ENCODE measurements at places on chromosomes 2 and 18.
A peak's percentile ranks its signal among the peaks of the same experiment; 100 is the strongest.

GRCh38 chr2:129902731-129903585 is 76.5 kb upstream of the RAB6C start:
- DNase-seq = no peak

- DNase-seq = no peak
Observed at GRCh38 chr2:60318544-60318943, 234.9 kb downstream of the BCL11A start.

- DNase-seq = peak; percentile 11
Observed at GRCh38 chr18:76553715-76554546, 58.9 kb upstream of the ZNF516 start.

DNA sequence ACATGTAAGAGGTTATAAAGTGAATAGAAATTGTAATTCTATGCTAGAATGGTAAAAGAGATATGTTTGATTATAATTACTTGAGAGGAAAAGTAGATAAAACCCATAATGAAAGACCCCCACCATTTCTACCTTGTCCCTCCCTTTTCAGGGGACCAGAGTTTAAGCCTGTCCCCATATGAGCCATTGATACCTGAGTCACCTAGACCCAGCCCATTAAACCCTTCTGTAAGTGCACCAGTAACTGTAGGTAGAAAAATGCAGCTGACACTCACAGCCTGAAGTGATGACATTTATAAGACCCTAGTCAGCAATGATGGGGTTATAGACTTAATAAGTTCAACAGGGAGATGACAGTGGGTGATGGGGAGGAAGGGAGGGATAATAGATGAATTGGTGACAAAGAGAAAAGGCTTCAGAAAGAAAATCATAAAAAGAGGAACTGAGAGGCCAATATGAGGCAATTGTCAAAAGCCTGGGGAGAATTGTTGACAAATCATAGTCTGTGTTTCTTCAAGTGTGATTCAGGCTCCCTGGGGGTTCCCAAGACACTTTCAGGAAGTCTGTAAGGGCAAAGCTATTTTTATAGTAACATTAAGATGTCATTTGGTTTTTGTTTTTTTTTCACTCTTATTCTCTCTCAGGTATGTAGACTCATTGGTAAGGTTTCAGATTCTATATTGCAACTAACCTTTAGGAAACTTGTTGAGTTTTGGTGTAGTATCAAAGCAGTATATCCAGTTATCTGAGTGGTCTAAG is 544.2 kb downstream of the SATB2 start:
- DNase-seq = no peak

DNA sequence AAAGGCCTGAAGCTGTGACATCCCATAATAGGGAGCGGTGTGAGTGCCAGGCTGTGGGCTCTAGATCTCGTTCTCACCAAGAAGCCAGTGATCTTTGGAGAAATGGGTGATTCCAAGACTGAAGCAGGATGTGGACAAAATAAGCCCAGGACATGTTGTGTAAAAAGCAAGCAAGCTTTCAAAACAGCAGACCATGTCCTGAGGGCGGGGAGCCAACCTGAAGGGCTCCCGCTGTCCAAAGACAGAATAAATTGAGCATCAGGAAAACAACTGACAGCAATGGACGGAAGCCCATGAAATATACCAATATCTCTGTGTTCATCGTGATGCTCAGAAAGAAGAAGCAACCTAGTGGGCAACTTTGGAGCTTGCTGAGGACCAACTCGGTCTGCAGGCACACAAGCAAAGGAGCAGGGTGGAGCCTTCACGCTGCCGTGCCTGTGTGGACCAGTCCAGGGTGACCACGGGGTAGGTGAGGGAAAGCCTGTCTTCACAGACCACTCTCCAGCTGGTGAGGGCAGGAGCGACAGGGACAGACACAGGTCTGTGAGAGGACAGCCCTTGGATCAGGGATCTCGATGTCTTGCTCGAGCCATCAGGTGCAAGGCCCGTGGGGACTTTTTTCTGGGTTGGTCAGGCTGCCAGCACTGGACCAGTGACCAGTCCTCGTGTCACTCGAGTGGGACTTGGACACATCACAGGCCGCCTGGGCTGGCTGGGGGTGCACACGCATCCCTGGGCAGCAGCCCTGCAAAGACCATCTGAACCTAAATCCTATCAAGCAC is 21.5 kb downstream of the MTERF4 start:
- DNase-seq = no peak

Data from CD4-positive, alpha-beta T cell treated with Interleukin-21 for 1 hour (primary cell).